ENCODE measurements at places on chromosomes 1 and 21.

DNA sequence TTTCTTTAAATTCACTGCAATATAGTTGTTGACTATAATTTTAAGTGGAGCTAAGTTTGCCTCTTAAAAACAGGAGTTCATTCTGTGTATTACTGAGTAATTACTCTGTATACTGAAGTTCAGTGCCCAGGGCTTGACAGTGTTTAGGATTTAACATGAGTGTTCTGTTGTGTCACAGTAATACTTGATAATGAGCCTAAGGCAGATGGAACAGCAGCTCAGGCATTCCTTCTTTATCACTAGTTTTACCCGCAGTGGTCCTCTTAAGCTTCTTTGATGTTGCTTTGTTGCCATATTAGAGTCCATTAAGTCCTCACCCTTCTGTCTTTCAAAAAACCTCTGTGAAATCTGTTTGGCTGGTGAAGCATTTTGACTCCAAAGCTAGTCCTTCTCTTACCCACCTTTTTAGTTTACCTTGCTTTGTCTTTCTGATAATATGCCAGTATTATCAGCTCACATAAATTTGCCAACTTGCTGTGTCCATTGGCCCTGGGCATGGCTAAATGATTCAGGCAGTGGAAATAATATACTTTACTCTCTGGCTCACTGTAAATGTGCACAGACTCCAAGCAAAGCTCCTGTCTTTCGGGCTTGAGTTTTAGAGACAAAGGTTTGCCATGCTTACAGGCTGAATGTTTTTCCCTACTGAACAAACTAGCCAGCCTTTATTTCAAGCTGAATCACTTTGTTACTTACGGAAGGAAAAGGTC, 17.7 kb downstream of the HIPK1 start:
- DNase-seq = no peak

- DNase-seq = no peak
These were observed 16.9 kb downstream of the PSMB4 start for GRCh38 chr1:151416231-151416630.

GRCh38 chr21:33345751-33346238, 21.0 kb downstream of the IFNAR1 start:
- DNase-seq = no peak

DNA sequence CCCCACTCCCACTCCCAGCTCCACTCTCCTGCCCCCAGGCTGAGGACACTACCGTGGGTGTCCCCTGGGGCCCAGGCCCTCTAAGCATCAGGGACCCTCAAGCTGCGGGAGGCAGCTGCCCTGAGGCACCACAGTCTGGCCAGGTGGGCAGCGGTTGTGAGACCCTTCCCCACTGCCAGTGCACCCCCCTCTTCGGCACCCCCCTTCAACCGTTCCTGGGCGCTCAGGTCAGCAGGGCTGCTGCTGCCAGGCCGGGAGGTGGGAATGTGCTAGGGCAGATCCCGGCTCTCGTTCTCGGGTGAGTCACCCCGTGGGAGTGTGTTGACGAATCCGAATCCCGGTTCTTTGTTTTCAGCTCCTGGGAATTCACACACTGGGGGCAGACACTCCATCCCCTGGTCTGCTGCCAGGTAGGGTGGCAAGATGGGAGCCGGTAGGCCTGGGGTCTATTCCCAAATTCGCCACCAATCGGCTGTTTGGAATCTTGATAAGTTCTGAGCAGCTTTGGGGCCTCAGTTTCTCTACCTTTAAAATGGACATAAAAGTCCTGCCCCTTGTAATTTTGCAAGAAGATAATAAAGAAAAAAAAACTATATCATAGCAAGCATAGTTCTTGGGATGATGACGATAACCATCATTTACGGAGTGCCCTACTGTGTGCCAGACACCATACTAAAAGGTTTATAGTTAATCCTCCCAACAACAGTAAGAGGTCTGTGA, 28.5 kb upstream of the CASZ1 start:
- DNase-seq = no peak

- DNase-seq = no peak
These were observed 151.0 kb downstream of the CDC7 start for GRCh38 chr1:91651661-91652071.

- DNase-seq = peak; percentile 56
These were observed 172.7 kb downstream of the TGFBR3 start for GRCh38 chr1:91712981-91713841.

DNA sequence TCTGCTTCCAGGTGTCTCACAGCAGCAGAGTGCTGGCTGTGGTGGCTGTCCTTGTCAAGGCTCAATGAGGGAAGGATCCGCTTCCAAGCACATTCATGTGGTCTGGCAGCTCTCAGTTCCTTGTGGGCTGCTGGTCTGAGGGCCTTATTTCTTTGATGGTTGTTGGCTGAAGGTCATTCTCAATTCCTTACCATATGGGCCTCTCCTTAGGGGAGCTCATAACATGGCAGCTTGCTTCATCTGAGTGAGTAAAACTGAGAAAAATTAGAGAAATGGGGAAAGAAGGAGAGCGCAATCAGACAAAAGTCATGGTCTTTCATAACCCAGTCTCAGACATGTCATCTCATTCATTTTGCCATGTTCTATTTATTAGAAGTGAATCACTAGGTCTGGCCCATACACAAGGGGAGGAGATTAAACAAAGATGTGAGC, 81.7 kb upstream of the TSPAN2 start:
- no peak for DNase-seq

DNA sequence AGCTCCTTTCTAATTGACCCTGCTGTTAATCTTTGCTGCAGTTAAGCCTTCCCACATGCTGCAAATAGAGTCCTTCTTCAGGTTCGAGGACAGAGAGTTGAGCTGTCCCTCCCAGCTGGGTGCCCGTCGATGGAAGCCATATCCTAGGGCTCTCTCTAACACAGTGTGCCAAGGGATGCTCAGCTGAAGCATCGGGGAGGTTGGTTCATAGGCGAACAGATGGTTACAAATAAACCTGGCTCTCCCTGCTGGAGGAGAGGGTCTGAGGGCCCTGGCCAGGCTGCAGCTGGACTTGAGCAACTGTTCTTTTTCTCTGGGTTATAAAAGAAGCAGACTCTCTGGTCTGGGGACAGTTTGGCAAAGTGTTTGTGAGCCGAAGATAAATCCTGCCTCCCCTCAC, 120.3 kb upstream of the C8B start:
- no peak for DNase-seq

DNA sequence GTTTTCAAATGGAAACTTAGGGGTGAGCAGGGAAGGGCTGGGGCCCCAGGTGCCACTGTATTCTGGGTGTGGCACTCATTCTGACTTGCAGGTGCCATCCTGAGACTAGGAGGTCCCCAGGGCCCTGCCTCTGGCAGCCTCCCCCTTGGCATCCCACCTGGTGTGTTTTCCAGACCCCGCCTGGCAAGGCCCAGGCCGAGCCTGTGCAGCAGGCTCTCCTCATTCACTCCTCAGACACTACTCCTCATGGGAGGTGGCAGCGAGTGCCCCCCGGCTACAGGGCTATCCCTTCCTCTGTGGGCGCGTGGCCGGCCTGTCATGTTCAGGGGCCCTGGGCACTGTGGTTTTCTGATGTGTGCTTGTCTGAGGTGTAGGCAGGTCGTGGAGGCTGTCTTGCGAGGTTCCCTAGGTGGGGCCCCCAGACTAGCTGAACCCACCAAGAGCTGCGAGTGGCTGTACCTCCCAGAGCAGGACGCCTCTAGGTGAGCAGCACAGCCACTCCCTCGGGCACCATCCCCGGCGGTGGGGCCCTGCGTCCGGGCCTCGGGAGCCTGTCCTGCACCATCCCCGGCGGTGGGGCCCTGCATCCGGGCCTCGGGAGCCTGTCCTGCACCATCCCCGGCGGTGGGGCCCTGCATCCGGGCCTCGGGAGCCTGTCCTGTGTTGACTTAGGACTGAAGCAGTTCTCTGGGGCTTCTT, 13.2 kb downstream of the SLX9 start:
- no peak for DNase-seq

GRCh38 chr1:187509091-187509490, 680.3 kb downstream of the PLA2G4A start:
- no peak for DNase-seq

- DNase-seq = no peak
These were observed 278.3 kb downstream of the ST6GALNAC3 start for GRCh38 chr1:76352741-76353435.

DNA sequence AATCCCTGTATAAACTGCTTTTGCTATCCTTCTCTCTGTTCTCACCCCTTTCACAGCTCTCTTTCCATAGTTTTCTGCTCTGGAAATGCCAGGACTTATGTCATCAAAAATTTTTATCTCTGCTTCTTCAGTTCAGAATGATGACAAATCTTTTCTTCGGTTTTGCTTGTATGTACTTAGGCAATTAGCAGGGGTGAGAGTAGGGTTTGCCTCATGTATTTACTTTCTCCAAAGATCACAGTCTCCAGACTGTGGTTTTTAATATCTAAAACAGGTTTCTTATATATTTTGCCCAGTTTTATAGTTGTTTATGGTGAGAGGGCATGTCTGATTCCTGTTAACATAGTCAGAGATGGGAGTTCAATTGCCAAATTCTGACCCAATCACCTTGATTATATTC, 235.4 kb upstream of the LYPLAL1 start:
- DNase-seq = no peak
